Esophagus squamous epithelium (tissue), 5 donors: ENCODE measurements at places on chromosomes 1 and 21. TPM values are rescaled to one million over a fixed set of nuclear protein-coding genes. Genes with fewer than 3 reads are reported as not detected.

Gene FAAH
- total RNA-seq: 12.3 TPM

Gene NCMAP
- not detected for total RNA-seq

Gene FBXO2
- 2.6 TPM for total RNA-seq

Gene IGSF9
- 12.0 TPM for total RNA-seq

Gene SLC26A9
- total RNA-seq: 0.23 TPM

Gene NUAK2
- total RNA-seq: 15.8 TPM

Gene MFSD2A
- 49.1 TPM for total RNA-seq

Gene HSPG2
- total RNA-seq: 44.9 TPM

Gene SEC16B
- 0.64 TPM for total RNA-seq

Gene CFAP45
- not detected for total RNA-seq

Gene GRHL3
- total RNA-seq: 99.6 TPM

Gene KCTD3
- 43.4 TPM for total RNA-seq

Gene TAL1
- total RNA-seq: 1.4 TPM

Gene GRIK3
- 0.21 TPM for total RNA-seq

Gene GLMN
- total RNA-seq: 9.8 TPM

Gene PLPPR5
- not detected for total RNA-seq

Gene APCS
- total RNA-seq: not detected

Gene PPP1R8
- 33.9 TPM for total RNA-seq

Gene ITLN1
- not detected for total RNA-seq

Gene GIPC2
- 3.5 TPM for total RNA-seq

Gene APOBEC4
- not detected for total RNA-seq

Gene TMEM79
- 140 TPM for total RNA-seq

Gene GLUL
- 1,638 TPM for total RNA-seq

Gene PGLYRP3
- total RNA-seq: 14.4 TPM

Gene LCE3D
- not detected for total RNA-seq

Gene NHLH1
- total RNA-seq: not detected

Gene THEM5
- 0.76 TPM for total RNA-seq

Gene F13B
- not detected for total RNA-seq

Gene SPRR5
- not detected for total RNA-seq

Gene KCNA3
- 1.3 TPM for total RNA-seq

Gene IGSF3
- total RNA-seq: 54.3 TPM

Gene SELENBP1
- 38.3 TPM for total RNA-seq

Gene ATP1A4
- total RNA-seq: 0.19 TPM

Gene CA6
- not detected for total RNA-seq

Gene L1TD1
- total RNA-seq: 0.08 TPM

Gene PTPN7
- total RNA-seq: 5.5 TPM
